ENCODE measurements at places on chromosomes 12 and 14. TPM values are rescaled to one million over a fixed set of nuclear protein-coding genes. Genes with fewer than 3 reads are reported as not detected.

Gene RASAL1
- total RNA-seq: 2.2 TPM

DNA sequence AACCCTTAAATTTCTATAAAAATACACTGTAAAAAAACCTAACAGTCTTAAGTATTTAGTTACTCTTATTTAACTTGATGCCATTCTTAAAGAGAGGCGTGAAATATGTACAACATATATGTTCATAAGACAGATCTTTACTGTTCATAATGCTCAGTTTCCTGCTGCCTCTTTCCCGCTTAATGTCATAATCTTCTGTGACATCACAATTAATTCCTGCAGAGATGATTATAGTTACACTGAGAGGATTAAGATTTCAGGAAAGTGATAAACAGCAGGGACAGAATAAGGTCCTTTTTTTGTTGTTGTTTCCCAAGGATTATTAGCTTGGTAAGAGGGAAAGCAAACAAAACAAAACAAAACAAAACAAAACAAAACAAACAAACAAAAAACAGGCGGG, 801.4 kb downstream of the FLRT2 start:
- H3K27me3 ChIP-seq: no peaks in the 10 kb centered on the region
- H3K27ac ChIP-seq: no peak overlapping the region
- H3K4me1 ChIP-seq: no peaks in the 10 kb centered on the region

GRCh38 chr14:91964011-91964410, 16.5 kb upstream of the FBLN5 start:
- no peak overlapping the region for H3K4me3 ChIP-seq
- no peak for DNase-seq
- H3K4me1 ChIP-seq: peaks cover 29% of the 10 kb centered on the region
- H3K27ac ChIP-seq: no peak overlapping the region
- peaks cover 17% of the 10 kb centered on the region for H3K36me3 ChIP-seq

Gene PIP4K2C
- 24.6 TPM for total RNA-seq

Gene RNASE12
- not detected for total RNA-seq

DNA sequence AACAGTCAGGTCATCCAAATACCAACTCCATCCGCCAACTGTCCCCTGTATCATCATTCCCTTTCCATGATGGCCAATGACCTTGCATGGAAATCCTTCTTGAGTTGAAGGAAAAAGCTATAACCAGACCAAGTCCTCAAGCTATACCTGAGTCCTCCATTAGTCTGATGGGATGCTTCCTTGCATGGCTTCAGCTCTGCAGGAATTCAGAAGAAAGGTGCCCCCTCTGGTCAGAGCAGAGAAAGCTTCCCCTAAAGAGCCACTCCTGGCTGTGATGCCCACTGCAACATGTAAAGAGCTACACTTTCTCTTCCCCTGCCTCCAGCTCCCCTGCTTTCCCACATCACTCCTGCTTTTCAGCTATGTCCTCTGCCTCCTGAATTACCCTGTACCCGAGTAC, 43.1 kb upstream of the FKBP4 start:
- H3K27me3 ChIP-seq: peaks cover 19% of the 10 kb centered on the region
- H3K27ac ChIP-seq: no peak overlapping the region
- H3K4me3 ChIP-seq: no peak overlapping the region
- no peaks in the 10 kb centered on the region for H3K36me3 ChIP-seq

GRCh38 chr14:87879389-87879788, 113.6 kb downstream of the GALC start:
- no peaks in the 10 kb centered on the region for H3K36me3 ChIP-seq
- DNase-seq: no peak
- no peaks in the 10 kb centered on the region for H3K4me1 ChIP-seq
- H3K27ac ChIP-seq: no peak overlapping the region
- H3K27me3 ChIP-seq: peaks cover 2% of the 10 kb centered on the region
- no peak overlapping the region for H3K4me3 ChIP-seq

Gene PPP2R3C
- 48.1 TPM for total RNA-seq

Gene CISTR
- not detected for total RNA-seq

Gene CRIP1
- total RNA-seq: 185 TPM

- peaks cover 12% of the 10 kb centered on the region for H3K4me1 ChIP-seq
- no peak overlapping the region for H3K4me3 ChIP-seq
- H3K27me3 ChIP-seq: no peaks in the 10 kb centered on the region
- no peak for DNase-seq
- no peaks in the 10 kb centered on the region for H3K36me3 ChIP-seq
Observed at GRCh38 chr14:94237983-94238382, 55.1 kb downstream of the SERPINA10 start.

DNA sequence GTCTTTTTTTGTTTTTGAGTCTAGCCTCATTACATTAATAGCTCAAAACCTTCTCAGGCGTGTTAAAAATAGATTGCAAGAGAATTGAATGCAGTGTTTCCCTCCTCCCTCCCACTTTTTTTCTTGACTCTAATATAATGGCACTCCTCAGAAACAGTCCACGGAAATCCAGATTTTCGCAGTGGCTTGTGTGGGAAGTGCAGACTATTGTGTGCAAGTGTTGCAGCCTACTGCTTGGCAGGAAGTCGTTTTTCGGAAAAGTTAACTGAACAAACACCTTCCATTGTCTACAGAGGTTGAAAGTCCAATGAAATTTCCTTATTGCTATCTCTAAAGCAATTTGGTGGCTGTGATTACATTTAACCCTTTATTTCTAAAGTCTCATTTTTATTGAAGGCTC, 147.9 kb upstream of the E2F7 start:
- no peaks in the 10 kb centered on the region for H3K4me1 ChIP-seq
- no peak overlapping the region for H3K4me3 ChIP-seq
- H3K27me3 ChIP-seq: no peaks in the 10 kb centered on the region
- H3K27ac ChIP-seq: no peak overlapping the region
- no peak for DNase-seq
- H3K36me3 ChIP-seq: no peaks in the 10 kb centered on the region

- H3K4me3 ChIP-seq: no peak overlapping the region
- DNase-seq: no peak
- H3K27ac ChIP-seq: no peak overlapping the region
- H3K27me3 ChIP-seq: no peaks in the 10 kb centered on the region
- H3K36me3 ChIP-seq: no peaks in the 10 kb centered on the region
Observed at GRCh38 chr14:33254861-33255395, 316.2 kb downstream of the NPAS3 start.

Gene NUP37
- 93.9 TPM for total RNA-seq

Gene C1QL4
- total RNA-seq: not detected

- H3K4me3 ChIP-seq: peak overlapping the region; percentile 41
- no peak for DNase-seq
- H3K27me3 ChIP-seq: peaks cover 17% of the 10 kb centered on the region
- no peaks in the 10 kb centered on the region for H3K36me3 ChIP-seq
Observed at GRCh38 chr12:32108787-32109186, 2.1 kb downstream of the BICD1 start.

DNA sequence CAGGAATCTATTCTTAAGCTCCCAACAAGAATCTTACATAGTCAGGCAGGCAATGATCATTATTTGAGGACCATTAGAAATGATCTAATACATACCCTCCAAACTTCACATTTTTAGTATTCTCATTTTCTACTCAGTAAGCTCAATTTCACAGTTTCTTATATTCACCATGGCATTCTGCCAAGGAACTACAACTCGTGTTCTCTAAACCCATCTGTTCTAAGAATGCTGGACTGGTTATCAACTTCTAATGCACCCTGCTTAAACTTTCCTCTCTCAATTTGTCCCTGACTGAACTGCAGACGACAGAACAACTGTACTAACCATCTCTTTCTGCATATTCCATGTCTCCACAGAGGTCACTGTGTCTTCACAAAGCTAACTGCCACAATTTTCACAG, 58.6 kb downstream of the GXYLT1 start:
- peaks cover 2% of the 10 kb centered on the region for H3K4me1 ChIP-seq
- H3K36me3 ChIP-seq: peaks cover 8% of the 10 kb centered on the region
- no peak overlapping the region for H3K4me3 ChIP-seq

Gene MYH6
- 0.14 TPM for total RNA-seq

DNA sequence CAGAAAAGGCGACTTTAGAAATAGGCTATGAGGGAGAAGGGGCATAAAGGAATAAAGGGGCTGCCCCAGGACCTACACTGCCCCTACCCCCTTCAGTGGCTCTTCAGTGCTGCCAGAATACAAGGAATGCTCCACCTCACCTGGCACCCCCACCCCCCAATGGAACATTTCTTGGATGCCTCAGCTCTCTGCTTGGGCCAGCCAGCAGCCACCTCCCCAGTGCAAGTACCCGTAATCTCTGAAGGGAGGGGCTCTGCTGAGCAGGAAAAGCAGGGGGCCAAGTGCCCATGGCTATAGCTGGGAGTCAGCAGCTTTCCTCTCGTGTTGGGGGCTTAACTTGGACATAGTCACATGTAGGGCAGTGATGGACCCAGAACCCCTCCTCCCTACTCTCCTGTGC, 33.3 kb downstream of the BAZ2A start:
- H3K4me1 ChIP-seq: peaks cover 4% of the 10 kb centered on the region
- no peak for DNase-seq
- no peak overlapping the region for H3K4me3 ChIP-seq
- H3K27me3 ChIP-seq: no peaks in the 10 kb centered on the region
- peaks cover 61% of the 10 kb centered on the region for H3K36me3 ChIP-seq

Gene LRRC10
- total RNA-seq: not detected

Gene OTOGL
- total RNA-seq: 0.16 TPM

- no peaks in the 10 kb centered on the region for H3K36me3 ChIP-seq
- peaks cover 11% of the 10 kb centered on the region for H3K27me3 ChIP-seq
- no peak overlapping the region for H3K27ac ChIP-seq
- DNase-seq: no peak
- no peak overlapping the region for H3K4me3 ChIP-seq
Observed at GRCh38 chr12:64864319-64864718, 39.9 kb downstream of the TBC1D30 start.

DNA sequence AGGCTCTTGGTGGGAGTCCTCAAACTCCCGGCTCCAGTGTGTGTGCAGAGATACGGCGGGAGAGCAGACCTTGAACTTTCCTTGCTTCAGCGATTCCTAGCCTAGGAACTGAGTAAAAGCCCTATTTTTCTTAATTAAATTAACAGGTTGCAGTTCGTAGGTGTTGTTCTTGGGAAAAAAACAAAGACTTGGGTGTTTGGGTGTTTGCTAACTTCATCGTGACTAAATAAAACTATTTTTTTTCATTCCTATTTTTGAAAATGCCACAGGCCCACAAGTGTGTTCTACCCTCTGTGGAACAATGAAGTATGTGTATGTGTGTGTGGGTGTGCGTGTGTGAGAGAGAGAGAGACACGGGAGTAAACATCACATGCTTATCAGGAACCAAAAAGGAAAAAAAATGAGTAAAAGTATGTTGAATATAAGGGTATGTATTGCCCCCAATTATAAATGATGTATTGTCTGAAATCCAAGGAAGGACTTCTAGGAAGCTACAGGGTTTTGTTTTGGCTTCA, 651 bp downstream of the TMEM117 start:
- peaks cover 24% of the 10 kb centered on the region for H3K4me1 ChIP-seq
- H3K27ac ChIP-seq: no peak overlapping the region
- DNase-seq: no peak
- peak overlapping the region; percentile 75 for H3K4me3 ChIP-seq
- H3K27me3 ChIP-seq: peaks cover 41% of the 10 kb centered on the region

DNA sequence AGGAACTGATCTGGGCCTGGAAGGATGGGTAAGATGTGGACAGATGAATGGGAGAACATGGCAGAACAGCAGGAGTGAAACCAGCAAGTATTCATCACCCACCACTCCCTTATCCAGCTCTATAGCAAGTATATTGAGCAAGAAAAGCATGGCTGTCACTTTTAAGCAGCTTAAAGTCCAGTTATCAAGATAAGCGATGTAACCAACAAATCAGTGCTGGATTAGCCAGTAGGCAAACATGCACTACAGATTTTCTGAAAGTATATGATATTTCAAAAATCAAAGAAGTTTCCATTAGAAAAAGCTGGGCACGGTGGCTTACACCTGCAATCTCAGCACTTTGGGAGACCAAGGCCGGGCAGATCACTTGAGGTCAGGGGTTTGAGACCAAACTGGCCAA, 53.9 kb upstream of the ATP2A2 start:
- H3K4me3 ChIP-seq: no peak overlapping the region
- H3K27me3 ChIP-seq: peaks cover 22% of the 10 kb centered on the region
- no peak for DNase-seq
- no peak overlapping the region for H3K27ac ChIP-seq
- H3K4me1 ChIP-seq: no peaks in the 10 kb centered on the region

DNA sequence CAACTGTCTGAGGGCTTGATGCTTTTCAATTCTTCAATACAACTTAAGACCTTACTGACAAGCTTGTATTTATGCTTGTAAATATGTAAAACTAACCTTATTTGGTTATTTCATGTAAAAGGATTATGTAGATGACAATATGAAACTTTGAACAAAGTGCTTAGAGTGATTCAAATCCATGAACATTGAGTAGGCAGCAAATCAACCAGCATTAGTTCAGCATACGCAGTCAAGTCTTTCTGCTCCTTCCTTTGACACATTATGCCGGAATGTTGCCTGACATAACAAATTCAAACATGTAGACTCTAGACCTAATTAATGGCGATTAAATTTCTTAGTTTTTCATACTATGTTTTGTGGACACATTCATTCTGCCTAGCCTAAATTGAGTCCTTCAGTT, 105.2 kb downstream of the FGD4 start:
- H3K4me1 ChIP-seq: peaks cover 4% of the 10 kb centered on the region
- no peaks in the 10 kb centered on the region for H3K36me3 ChIP-seq
- no peak overlapping the region for H3K27ac ChIP-seq
- H3K4me3 ChIP-seq: no peak overlapping the region

Gene MUCL1
- not detected for total RNA-seq

DNA sequence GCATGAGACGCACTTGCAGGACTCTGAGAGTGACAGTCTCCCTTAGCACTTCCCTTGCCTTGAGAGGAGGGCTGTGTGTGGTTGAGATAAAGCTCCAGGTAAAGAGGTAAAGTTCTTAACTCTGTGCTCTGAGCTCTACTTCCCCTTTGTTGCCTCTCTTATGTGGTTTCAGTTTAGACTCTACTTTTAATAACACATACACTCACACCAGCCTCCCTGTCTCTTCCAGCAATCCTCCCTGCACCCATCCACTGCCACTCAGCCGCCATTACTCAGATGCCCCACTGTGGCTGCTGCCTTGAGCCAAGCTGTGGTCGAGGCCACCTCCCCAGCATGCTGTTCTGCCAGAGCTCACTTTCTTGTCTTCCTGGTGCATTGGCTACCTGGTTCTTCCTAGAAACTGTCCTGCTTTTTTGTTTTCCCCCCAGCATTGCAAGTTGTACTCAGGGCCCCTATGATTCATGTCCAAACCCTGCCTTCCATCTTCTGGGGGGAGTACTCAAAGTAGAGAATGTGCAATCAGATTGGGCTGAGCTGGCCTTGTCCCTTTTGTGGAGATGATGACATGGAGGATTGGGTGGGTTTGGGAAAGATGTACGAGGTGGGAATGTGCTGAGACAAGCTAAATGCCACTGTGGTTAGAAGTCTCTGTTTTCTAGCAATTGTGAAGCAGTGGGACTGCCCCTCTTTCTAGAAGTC, 115.5 kb upstream of the PARP11 start:
- H3K4me3 ChIP-seq: peak overlapping the region; percentile 1
- peak overlapping the region; percentile 75 for H3K27ac ChIP-seq
- DNase-seq: no peak

Gene PLEKHG7
- total RNA-seq: not detected

Gene TTC9
- total RNA-seq: 6.1 TPM

Gene GPR132
- 27.1 TPM for total RNA-seq

Gene CTSG
- total RNA-seq: not detected
